A673 (cell line): ENCODE measurements at places on chromosomes 1 and 21. TPM values are rescaled to one million over a fixed set of nuclear protein-coding genes. Genes with fewer than 3 reads are reported as not detected.

Gene PCAT6
- 0.84 and 1.7 TPM in 2 replicates for total RNA-seq

Gene ADORA1
- total RNA-seq = 0.74 and 1.2 TPM in 2 replicates

Gene SMG5
- 107 and 129 TPM in 2 replicates for total RNA-seq

Gene NBPF4
- not detected in 2 replicates for total RNA-seq

Gene PLPPR4
- total RNA-seq = not detected in 2 replicates

Gene MEX3A
- 90.0 and 92.5 TPM in 2 replicates for total RNA-seq

Gene LIN28A
- 0.15 and 0.39 TPM in 2 replicates for total RNA-seq

- no peak overlapping the region for H3K4me3 ChIP-seq
- H3K27me3 ChIP-seq = peaks cover 59% of the 10 kb centered on the region
- no peaks in the 10 kb centered on the region for H3K4me1 ChIP-seq
Measured at GRCh38 chr1:245550720-245551043, 395.9 kb downstream of the KIF26B start.

GRCh38 chr1:189424746-189425331, 1052.8 kb downstream of the BRINP3 start:
- H3K36me3 ChIP-seq = no peaks in the 10 kb centered on the region
- no peak for DNase-seq
- no peak overlapping the region for H3K27ac ChIP-seq

- H3K27me3 ChIP-seq = no peaks in the 10 kb centered on the region
- no peaks in the 10 kb centered on the region for H3K36me3 ChIP-seq
- H3K4me1 ChIP-seq = no peaks in the 10 kb centered on the region
- no peak overlapping the region for H3K4me3 ChIP-seq
- DNase-seq = no peak
Measured at GRCh38 chr1:91427741-91428140, 23.1 kb upstream of the HFM1 start.

GRCh38 chr1:36567601-36568341, 85.1 kb upstream of the CSF3R start:
- DNase-seq = no peak
- H3K27ac ChIP-seq = no peak overlapping the region
- H3K4me3 ChIP-seq = no peak overlapping the region
- peaks cover 8% of the 10 kb centered on the region for H3K27me3 ChIP-seq

DNA sequence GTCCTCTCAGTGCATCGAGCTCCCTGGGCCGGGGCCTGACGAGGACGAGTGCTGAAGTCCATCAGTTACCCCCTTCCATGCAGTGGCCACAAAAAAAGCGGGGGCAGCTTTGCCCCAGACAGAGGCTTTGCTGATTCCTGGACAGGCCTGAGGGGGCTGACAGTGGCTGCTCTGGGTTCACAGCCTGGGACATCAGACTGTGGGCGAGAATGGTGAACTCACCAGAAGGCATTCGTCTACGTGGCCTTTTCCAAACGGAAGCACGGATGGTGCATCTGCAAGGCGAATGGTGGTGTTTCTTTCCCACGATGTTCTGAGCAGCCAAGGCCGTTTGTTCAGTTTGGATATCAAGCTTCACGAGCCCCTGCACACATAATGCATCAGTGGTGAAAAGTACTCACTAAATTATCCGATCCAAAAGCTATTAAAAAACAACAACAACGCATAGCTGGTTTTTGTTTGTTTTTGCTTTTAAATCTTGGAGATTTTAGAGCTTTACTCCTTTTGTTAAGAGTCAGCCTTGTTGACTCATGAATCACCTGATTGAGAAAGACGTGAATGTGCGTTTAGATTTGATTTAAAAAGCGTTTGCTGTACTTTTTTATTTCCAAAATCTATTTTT, 6.3 kb upstream of the ZBTB21 start:
- H3K4me1 ChIP-seq = no peaks in the 10 kb centered on the region
- H3K4me3 ChIP-seq = no peak overlapping the region

DNA sequence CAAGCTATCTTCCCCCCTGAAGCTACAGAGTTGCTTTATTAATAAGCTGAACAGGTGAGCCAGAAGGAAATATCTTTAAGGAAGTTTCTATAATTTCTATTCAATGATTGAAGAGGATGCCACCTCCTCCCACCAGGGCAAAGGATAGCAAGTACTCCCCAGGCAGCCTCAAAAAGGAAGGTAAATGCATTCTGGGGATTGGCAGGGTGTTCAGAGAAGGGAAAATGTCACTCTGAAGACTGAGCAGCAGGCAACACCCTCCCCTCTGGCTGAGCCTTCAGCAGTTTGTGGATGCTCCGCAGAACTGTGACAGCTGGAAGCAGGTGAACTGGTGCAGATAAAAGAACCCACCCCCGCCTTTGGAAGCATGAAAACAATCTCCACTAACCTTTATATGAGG, 140.8 kb downstream of the BRINP2 start:
- no peak for DNase-seq
- H3K27ac ChIP-seq = no peak overlapping the region
- H3K4me1 ChIP-seq = no peaks in the 10 kb centered on the region
- H3K27me3 ChIP-seq = no peaks in the 10 kb centered on the region
- no peaks in the 10 kb centered on the region for H3K36me3 ChIP-seq
- no peak overlapping the region for H3K4me3 ChIP-seq

GRCh38 chr1:89547563-89548116, 23.0 kb downstream of the LRRC8B start:
- peaks cover 39% of the 10 kb centered on the region for H3K4me1 ChIP-seq
- no peaks in the 10 kb centered on the region for H3K36me3 ChIP-seq
- peak overlapping the region; percentile 12 for H3K27ac ChIP-seq
- DNase-seq = peak; percentile 77
- no peak overlapping the region for H3K4me3 ChIP-seq

DNA sequence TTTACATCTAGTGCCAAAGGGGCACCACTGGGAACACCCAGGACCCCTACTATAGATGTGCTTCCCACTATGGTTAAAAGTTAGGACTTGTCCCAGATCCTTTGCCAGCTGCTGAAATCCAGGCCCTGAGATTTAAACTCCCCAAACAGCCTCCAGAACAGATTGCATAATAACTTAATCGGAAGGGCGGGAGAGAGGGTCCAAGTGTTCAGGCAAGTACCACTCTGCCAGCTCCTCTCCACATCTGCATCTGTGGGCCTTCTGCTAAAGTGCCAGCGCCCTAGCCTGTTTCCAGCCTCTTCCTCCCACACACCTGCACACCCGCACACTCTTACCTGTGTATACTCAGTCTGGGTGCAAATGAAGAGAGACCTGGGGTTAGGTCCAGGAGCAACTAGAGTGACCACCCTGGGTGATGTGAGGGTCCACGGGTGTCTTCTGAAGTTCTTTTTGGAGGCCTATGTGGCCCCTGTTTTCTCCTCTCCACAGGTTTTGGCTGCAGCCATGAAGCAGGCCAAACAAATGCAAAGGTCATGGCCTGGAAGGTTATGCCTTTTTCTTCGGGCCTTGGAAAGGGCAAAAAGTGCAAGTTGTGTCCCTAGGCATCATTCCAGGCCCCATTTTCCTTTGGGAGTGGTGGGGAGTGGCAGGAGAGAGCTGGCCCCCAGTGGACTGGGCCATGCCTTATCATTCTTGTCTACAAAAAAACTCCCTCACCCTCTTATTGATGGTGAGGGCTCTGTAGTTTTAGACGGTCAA, 29.3 kb downstream of the KIRREL1 start:
- peaks cover 79% of the 10 kb centered on the region for H3K4me1 ChIP-seq
- H3K4me3 ChIP-seq = no peak overlapping the region
- H3K36me3 ChIP-seq = peaks cover 16% of the 10 kb centered on the region

DNA sequence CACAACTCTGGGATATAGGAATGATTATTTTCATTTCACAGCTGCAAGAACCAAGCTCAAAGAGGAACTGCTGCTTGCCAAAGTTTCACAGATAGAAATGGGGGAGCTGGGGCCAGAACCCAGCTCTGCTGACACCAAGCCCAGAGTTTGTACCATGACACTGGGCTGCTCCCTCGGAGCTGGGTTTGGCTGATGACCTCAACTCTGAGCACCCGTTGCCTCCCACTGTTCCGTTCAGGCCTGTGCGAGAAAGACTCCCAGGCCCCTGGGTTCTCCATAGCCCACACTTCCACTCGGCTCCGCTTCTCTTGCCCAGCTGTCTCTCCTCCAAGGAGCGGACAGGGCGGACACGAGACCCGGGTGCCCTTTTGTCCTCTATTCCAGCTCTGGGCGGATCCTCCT, 55.2 kb downstream of the NGF start:
- no peak for DNase-seq
- H3K36me3 ChIP-seq = no peaks in the 10 kb centered on the region
- H3K4me1 ChIP-seq = peaks cover 7% of the 10 kb centered on the region

DNA sequence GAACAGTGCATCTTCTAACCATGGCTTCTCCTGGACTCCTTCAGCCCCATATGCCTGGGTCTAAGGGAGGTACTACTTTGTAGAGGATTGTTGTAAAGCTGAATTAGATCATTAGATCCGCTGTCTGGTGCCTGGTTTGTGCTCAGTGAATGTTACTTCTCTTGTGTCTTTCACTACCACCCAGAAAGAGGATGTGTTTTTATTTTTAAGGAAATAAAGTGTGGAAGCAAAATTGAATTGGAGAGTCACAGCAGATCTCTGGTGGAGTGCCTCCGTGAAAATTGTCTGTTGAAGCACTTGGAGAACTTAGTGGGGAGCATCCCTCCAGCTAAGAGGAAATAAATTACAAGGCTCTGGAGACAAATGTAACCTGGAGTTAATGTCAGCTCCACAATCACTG, 101.8 kb upstream of the ARTN start:
- H3K4me3 ChIP-seq = no peak overlapping the region
- no peaks in the 10 kb centered on the region for H3K27me3 ChIP-seq
- no peaks in the 10 kb centered on the region for H3K36me3 ChIP-seq
- peaks cover 21% of the 10 kb centered on the region for H3K4me1 ChIP-seq
- no peak for DNase-seq
